ENCODE measurements at places on chromosomes 4 and X. TPM values are rescaled to one million over a fixed set of nuclear protein-coding genes. Genes with fewer than 3 reads are reported as not detected.

The RFC1 gene
- total RNA-seq: 19.6 TPM

The SPANXC gene
- total RNA-seq: not detected

GRCh38 chrX:24020306-24020876 is 6.6 kb downstream of the KLHL15 start:
- H3K27ac ChIP-seq: no peak overlapping the region
- no peaks in the 10 kb centered on the region for H3K36me3 ChIP-seq
- H3K4me1 ChIP-seq: peaks cover 7% of the 10 kb centered on the region
- no peak overlapping the region for H3K4me3 ChIP-seq

DNA sequence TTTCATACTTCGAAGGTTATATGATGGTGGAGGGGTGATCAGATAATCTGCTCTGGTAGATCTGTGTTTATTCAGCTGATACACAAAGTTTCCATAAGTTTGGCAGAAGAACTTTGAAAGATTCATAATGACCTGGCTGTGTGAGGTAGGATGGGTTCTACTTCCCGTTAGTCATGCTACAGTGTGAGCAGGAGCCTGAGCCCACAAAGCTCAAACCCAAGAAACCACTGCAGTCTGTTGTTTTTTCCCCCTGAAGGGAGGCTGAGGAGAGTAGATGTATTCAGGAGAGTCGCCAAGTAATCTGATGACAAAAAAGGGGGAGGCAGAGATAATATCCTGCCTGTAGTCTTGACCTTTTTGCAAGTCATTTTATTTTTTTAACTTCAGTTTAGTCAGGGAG is 52.8 kb upstream of the PPP3CA start:
- H3K27me3 ChIP-seq: no peaks in the 10 kb centered on the region
- no peaks in the 10 kb centered on the region for H3K4me1 ChIP-seq

DNA sequence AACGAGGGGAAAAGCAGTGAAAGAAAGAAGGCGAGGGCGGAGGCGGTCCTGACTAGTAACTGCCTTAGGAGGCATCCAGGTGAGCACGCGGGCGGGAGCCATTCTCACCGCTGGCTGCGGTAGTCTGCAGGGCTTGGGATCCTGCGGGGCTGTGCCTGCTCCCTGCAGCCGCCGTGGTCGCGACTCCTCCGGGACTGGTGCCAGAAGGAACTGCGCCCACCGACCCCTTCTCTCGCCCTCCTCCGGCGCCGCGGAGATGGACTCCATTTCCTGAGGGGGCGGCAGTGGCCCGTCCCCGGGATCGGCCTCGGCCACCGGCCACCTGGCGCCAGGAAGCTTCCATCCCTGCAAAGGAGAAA is 543 bp downstream of the NFXL1 start:
- no peaks in the 10 kb centered on the region for H3K27me3 ChIP-seq
- DNase-seq: peak; percentile 28
- peak overlapping the region; percentile 83 for H3K4me3 ChIP-seq
- H3K36me3 ChIP-seq: peaks cover 29% of the 10 kb centered on the region
- H3K4me1 ChIP-seq: peaks cover 11% of the 10 kb centered on the region
- H3K27ac ChIP-seq: peak overlapping the region; percentile 75

GRCh38 chr4:143346206-143346605 is 9.5 kb downstream of the GAB1 start:
- H3K4me1 ChIP-seq: peaks cover 12% of the 10 kb centered on the region
- peak overlapping the region; percentile 61 for H3K27ac ChIP-seq
- DNase-seq: no peak
- no peaks in the 10 kb centered on the region for H3K27me3 ChIP-seq
- no peak overlapping the region for H3K4me3 ChIP-seq
- no peaks in the 10 kb centered on the region for H3K36me3 ChIP-seq

DNA sequence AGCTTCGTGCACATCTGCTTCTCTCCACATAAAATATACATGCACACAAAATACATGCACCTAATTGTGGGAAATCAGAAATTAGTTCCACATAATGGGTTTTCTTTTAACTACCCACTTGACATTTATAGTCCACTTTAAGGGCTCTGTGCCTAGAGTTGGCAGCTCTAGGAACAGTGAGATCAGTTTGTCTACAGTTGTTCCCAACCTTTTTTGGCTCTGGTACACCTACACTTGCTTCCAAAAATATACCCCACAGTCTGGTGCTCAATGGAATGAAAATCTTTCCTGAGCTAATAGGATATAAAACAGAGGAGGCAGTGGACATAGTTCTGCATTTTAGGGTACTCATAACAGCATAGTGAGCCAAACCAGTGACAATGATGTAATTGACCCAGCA is 36.1 kb downstream of the HDAC8 start:
- peaks cover 13% of the 10 kb centered on the region for H3K4me1 ChIP-seq
- no peak for DNase-seq
- H3K4me3 ChIP-seq: no peak overlapping the region
